Mucosa of descending colon (tissue), 3 donors: ENCODE measurements at places on chromosomes 2 and 18.

DNA sequence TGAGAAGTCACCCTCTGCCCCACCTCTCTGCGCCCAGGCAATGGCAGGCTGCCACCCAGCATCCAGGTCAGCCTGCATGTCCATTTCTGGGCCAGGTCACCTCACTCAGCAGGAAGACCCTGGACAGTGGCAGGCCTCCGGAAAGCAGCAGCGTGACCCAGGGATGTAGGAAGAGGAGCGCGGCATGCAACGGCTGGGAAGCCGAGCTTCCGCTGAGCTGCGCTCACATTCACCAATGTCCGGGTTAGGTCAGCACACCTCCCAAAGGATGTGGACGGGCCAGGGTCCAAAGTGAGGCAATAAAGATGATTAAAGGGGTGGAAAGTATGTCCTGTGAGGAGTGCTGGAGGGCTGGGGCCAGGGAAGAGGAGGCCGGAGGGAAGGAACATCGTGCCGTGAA, 174.5 kb downstream of the CTIF start:
- DNase-seq: no peak

- DNase-seq: no peak
These were observed 189.7 kb upstream of the CDH2 start for GRCh38 chr18:28366676-28367075.

DNA sequence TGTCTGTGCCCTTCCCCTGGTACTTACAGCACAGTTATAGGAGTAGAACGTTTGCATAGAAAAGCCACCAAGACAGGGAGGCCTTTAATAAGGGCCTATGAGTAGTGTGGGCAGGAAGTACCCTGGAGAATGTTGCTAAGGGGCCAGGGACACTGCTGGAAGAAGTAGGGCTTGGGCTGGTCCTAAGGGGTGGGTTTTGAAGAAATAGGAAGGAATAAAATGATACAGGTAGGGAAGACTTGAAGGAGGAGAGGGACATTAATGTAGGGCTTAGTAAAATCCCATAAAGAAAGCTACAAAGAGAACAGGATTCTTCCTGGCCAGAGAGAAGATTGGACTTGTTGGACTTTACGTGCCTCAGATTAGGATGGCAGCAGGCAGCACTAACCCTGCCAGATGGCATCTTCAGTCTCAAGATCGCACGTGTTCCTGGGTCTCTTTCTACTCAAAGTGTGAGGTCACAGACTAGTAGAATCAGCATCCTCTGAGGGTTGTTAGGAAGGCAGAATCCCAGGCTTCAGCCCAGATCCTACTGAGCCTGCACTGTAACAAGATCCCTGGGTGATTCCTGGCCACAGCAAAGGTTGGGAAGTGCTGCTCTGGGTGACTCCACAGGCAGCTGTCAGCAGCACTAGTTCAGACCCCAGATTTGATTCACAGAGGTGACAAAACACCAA, 39.2 kb downstream of the EPAS1 start:
- DNase-seq: no peak

DNA sequence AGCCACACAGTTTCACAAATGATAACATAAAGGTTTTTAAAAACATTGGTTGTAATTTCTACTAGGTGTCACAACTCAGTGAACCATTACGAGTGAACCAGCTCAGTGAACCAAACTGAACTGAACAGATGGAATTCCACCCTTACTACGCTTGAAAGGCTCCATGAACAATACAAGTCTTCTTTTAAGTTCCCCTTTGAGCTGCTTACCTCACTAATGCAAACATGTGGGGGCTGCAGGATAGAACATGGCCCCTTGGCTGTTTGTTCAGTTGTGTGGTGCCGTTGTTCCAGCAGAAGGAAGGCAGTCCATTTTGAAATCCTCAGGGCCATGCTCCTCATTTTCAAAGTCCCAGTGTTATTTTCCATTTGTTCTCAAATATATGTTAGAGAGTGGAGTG, 30.7 kb upstream of the KLHL14 start:
- no peak for DNase-seq

DNA sequence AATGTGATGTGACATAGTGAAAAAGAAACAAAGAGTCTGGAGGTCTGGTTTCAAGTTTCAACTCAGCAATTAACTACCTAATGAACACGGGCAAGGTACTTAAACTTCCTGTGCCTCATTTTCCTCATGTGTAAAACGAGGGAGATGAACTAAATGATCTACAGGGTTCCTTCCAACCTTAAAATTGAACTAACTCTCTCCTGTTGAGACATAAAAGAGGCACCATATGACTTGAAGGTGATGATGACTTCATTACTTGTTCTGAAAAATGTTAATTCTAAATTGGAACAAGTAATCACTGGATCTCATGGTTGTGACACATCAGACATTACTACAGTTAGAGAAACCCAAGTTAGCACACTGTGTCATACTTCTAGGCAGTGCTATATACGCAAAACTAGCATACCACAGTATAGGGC, 8.9 kb upstream of the REL start:
- no peak for DNase-seq

DNA sequence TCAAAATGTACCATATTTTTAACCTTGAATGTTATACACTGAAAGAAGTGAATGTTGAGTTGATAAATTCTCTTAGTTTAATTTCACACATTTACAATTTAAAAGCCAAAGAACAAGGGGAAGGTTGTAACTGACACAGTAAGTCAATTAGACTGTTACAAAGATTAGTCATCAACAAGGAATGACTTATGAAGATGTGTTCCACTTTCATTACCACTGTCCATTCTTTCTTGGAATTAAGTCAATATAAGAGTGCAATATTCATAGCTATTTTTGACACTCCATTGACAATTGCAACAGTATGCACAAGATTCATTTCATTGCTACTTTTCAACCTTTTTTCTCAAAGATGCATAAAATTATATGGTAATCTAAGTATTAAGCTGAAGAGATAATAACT, 291.3 kb downstream of the RIT2 start:
- no peak for DNase-seq

- no peak for DNase-seq
These were observed 2.8 kb downstream of the IMPA2 start for GRCh38 chr18:11984091-11984490.

DNA sequence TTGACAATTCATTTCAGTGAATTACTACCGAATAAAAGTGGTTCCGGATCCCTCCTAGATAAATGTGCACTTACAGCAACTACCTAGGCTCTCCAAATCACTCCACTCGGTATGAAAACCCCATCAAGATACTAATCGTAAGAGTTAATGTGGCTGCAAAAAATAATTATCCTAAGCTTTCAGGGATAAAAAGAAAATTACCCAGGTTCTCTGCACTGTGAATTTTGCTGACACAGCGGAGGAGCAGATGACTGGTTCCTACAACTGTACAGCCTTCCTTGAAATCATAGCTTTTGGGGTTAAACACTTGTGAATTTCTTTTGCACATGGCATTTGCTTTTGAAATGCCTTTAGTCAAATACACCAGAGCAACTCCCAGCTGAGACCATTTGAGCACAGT, 104.7 kb downstream of the CD226 start:
- no peak for DNase-seq

DNA sequence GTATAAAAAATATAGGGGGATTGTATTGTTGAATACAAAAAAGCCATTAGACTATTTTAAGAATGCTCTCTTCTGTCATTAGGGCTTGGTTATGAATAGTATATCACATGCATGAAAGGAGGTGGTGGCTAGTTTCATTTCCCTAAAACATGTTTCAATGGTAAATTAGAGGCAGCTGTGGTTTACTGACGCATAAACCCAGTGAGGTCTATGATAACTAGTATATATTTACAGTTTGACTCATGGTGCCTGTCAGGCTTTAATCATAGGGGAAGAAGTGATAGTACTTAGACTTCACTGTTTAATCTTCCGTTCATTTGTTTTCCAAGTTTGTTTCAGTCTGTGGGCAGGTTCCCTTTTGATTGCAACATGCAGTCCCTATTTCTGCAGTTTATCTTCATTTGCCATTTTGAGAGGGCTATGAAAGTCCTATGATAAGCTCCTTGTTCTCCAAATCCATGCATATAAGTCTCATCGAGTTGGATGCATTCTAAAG, 55.1 kb upstream of the MAP4K3 start:
- no peak for DNase-seq
